ENCODE measurements at places on chromosomes 3 and 15. TPM values are rescaled to one million over a fixed set of nuclear protein-coding genes. Genes with fewer than 3 reads are reported as not detected.

Gene PROS1
- polyA plus RNA-seq = 5.4 TPM

Gene FOXB1
- polyA plus RNA-seq = 0.16 TPM

Gene HMCES
- 59.4 TPM for polyA plus RNA-seq

Gene RPSA
- polyA plus RNA-seq = 1,490 TPM

Gene THUMPD3
- polyA plus RNA-seq = 36.6 TPM

Gene CHRM5
- polyA plus RNA-seq = 0.16 TPM

Gene RBP2
- 0.37 TPM for polyA plus RNA-seq

Gene SLC12A1
- polyA plus RNA-seq = 0.11 TPM

Gene COL6A5
- 0.05 TPM for polyA plus RNA-seq

Gene TMC3
- 0.07 TPM for polyA plus RNA-seq

Gene MESP2
- 0.16 TPM for polyA plus RNA-seq

Gene IL17RE
- polyA plus RNA-seq = 3.6 TPM

Gene SMCO1
- polyA plus RNA-seq = 0.02 TPM

Gene CPLX3
- polyA plus RNA-seq = 1.1 TPM

Gene CCRL2
- 19.1 TPM for polyA plus RNA-seq

Gene SAMMSON
- 0.05 TPM for polyA plus RNA-seq

Gene PTPRG
- 4.1 TPM for polyA plus RNA-seq

All from thymus (tissue), 14 donors.